Left ventricle myocardium inferior (tissue), 1 donor: ENCODE measurements at places on chromosomes 5 and 9. TPM values are rescaled to one million over a fixed set of nuclear protein-coding genes. Genes with fewer than 3 reads are reported as not detected.
A peak's percentile ranks its signal among the peaks of the same experiment; 100 is the strongest.

The HACD4 gene
- total RNA-seq, result 0.71 TPM

The LCN12 gene
- total RNA-seq, result 7.8 TPM

The GRIA1 gene
- 0.14 TPM for total RNA-seq

The CD274 gene
- 14.7 TPM for total RNA-seq

The CCDC187 gene
- total RNA-seq, result not detected

- H3K27ac ChIP-seq, result no peak overlapping the region
- no peaks in the 10 kb centered on the region for H3K36me3 ChIP-seq
- H3K27me3 ChIP-seq, result no peaks in the 10 kb centered on the region
- DNase-seq, result no peak
Measured at GRCh38 chr5:90294604-90295003, 115.0 kb downstream of the CETN3 start.

DNA sequence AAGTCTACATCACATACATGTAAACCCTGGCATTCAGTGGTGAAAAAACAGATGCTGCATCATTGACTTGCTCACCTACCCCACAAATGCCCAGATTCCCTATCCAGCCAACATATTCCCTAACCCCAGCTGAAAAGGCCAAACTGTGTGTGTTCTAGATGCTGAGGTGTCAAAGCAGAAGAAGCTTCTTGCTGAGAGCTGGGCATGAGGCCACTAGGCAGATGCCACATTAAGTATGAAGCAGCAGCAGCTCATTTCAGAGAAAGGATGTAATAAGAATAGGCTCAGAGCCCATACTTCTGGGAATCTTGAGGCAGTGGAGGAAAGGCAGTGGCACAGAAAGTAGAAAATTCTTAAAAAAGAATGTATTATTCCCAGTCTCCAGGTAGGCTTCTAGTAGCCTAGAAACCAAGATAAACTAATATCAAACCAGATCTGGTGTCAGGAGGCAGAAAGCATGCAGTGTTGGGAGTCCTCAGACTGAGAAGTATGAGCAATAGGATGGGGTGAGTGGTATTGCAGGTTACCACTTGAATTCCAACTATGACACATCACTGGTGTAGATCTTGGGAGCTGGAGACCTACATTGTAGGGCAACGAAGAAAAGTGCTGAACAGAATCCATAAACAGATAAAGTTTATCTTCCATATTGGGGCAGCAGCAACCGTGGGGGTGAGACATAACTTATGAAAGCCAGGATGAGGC, 71.9 kb upstream of the GRHPR start:
- no peak overlapping the region for H3K4me3 ChIP-seq
- H3K36me3 ChIP-seq, result peaks cover 19% of the 10 kb centered on the region
- H3K27me3 ChIP-seq, result no peaks in the 10 kb centered on the region

GRCh38 chr9:76516350-76516749, 57.4 kb downstream of the GCNT1 start:
- DNase-seq, result no peak
- no peaks in the 10 kb centered on the region for H3K4me1 ChIP-seq
- no peaks in the 10 kb centered on the region for H3K27me3 ChIP-seq

DNA sequence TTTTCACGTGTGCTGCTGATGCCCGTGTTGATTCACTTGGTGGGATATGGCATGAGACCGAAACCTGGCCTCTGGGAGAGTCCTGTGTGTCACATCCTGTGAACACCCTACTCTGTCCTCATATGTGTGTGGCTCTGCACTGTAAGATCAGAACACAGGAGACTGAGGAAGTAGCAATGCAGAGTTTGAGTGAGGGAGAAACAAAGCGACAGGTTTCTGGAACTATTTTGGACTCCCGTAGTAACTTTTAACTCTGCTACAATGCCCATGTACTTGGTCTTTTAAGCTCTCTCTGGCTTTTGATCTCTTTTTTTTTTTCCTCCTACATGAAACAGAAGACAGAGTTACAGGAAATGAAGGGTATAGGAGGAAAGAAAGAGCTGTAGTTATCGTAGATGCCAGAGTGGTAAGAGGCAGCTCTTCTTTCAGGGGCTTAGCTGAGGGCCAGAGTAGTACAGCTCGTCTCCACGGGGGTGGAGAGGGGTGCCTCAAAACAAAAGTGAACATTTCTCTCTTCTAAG, 26.6 kb downstream of the GRAMD2B start:
- DNase-seq, result no peak
- peaks cover 48% of the 10 kb centered on the region for H3K4me1 ChIP-seq
- no peaks in the 10 kb centered on the region for H3K27me3 ChIP-seq
- peak overlapping the region; percentile 31 for H3K4me3 ChIP-seq

DNA sequence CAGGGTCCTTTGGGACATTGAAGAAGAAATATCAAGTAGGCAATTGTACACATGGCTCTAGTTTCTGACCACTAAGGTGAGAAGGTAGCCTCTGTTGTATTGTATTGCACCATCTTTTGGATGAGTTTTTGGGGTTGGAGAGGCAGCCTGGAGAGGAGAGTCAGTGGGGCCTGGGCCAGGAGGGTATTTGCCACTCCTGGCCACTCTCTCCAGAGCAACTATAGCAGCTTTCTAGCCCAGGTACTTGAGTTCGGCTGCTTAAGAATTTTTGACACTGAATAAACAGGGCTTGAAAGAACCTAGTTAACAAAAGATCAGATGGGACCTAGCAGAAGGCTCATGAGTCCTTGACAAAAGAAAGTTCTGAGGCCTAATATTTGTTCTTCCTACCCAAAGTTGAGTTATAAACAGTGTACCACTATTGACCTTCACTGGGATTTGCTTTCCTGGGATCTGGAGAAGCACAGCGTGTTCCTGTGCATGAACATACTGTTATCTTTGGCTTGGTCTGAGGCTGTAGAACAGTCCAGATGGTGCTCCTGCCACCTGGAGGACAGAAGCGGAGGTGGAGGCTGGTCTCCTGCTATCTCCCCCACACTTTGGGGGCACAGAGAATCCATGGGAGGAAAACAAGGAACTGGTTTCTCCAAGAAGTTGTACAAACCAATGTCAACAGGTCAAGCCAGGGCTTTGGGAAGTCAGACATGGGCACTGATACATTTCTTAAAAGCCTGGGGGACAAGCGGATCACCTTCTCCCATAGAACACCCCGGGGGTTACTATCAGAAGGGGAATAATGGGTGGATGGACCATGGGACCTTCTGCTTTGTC, 110.4 kb upstream of the LIFR start:
- DNase-seq, result peak; percentile 43
- H3K27ac ChIP-seq, result peak overlapping the region; percentile 70
- H3K4me3 ChIP-seq, result no peak overlapping the region
- no peaks in the 10 kb centered on the region for H3K27me3 ChIP-seq

GRCh38 chr9:4084435-4084818, 215.4 kb downstream of the GLIS3 start:
- peaks cover 35% of the 10 kb centered on the region for H3K4me1 ChIP-seq
- H3K27ac ChIP-seq, result peak overlapping the region; percentile 71
- DNase-seq, result peak; percentile 25
- no peaks in the 10 kb centered on the region for H3K27me3 ChIP-seq

- H3K4me3 ChIP-seq, result no peak overlapping the region
- no peaks in the 10 kb centered on the region for H3K36me3 ChIP-seq
- no peaks in the 10 kb centered on the region for H3K4me1 ChIP-seq
- no peak overlapping the region for H3K27ac ChIP-seq
- no peak for DNase-seq
Measured at GRCh38 chr5:111914966-111915636, 158.1 kb upstream of the NREP start.

DNA sequence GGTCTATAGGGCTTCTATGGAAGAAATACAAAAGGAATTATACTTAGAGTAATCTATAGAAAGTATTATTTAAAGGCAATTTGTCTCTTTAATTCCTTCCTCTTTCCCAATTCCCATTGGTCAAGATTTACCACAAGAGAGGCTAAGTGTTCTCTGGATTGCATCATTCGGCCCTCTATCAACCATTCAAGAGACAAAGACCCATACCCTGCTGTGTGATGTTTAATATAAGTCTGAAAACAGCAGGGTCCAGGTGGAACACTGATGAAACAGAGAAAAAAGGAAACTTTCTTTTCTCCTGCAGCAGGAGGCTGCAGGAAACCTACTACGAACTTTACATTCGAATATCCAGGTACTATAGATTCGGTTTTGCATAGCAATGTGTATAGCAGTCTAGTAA, 323.4 kb downstream of the CHSY3 start:
- no peak overlapping the region for H3K4me3 ChIP-seq
- H3K4me1 ChIP-seq, result no peaks in the 10 kb centered on the region
- DNase-seq, result no peak
- H3K27ac ChIP-seq, result no peak overlapping the region
- H3K36me3 ChIP-seq, result no peaks in the 10 kb centered on the region
- H3K27me3 ChIP-seq, result no peaks in the 10 kb centered on the region

GRCh38 chr5:143121135-143121475, 282.4 kb downstream of the NR3C1 start:
- DNase-seq, result no peak
- H3K4me3 ChIP-seq, result no peak overlapping the region
- H3K36me3 ChIP-seq, result peaks cover 11% of the 10 kb centered on the region
- H3K27me3 ChIP-seq, result no peaks in the 10 kb centered on the region
- H3K27ac ChIP-seq, result no peak overlapping the region
- H3K4me1 ChIP-seq, result peaks cover 83% of the 10 kb centered on the region
